Coronary artery (tissue), 2 donors: ENCODE measurements at places on chromosomes 7 and 10.

GRCh38 chr10:133565441-133566294 lies at the start of gene SYCE1:
Gene SYCE1 (minus strand): TSS chr10:133565583. CDS start chr10:133565529, 54 bp downstream.
- no peak for DNase-seq

GRCh38 chr10:103120977-103121735 lies 71.9 kb downstream of the NT5C2 start:
- no peak for DNase-seq

DNA sequence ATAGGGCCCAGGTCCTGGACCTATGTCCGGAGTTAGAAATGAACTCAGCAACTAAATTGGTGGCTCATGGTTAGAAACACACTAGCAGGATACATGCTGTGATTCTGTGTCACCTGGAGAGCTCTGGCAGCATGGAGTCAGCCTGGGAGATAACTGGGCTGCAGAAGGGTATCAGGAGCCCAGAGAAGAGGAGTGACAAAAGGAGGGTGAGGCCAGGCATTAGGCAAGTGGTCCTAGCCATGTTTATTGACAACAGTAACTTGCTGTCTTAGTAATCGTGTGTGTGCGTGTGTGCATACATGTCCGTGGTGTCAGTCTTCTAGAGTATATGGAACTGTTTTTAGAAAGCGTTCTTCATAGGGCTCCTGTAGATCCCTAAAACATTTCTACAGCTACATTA lies 157.5 kb upstream of the PHYHIPL start:
- DNase-seq, result no peak

- DNase-seq, result peak; percentile 26
These were observed 118.5 kb upstream of the DIP2C start for GRCh38 chr10:807958-808353.

GRCh38 chr7:136359333-136359903 lies 382.3 kb upstream of the MTPN start:
- no peak for DNase-seq

- DNase-seq, result no peak
These were observed 41.6 kb upstream of the RASGEF1A start for GRCh38 chr10:43308515-43308914.

GRCh38 chr7:70325509-70326101 lies 727.3 kb downstream of the AUTS2 start:
- DNase-seq, result no peak

DNA sequence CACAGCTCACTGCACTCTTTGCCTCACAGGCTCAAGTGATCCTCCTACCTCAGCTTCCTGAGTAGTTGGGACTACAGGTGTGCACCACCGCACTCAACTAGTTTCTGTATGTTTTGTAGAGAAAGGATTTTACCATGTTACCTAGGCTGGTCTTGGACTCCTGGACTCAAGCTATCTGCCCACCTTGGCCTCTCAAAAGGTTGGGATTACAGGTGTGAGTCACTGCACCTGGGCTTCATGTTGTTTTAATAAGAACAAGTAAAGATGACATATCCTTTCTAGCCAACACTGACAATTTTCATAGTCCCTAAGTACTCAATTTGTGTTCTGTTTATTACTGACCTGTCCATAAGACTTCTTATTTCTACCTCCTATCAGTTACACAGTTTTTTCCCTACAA lies 16.8 kb downstream of the SEMA3C start:
- no peak for DNase-seq

DNA sequence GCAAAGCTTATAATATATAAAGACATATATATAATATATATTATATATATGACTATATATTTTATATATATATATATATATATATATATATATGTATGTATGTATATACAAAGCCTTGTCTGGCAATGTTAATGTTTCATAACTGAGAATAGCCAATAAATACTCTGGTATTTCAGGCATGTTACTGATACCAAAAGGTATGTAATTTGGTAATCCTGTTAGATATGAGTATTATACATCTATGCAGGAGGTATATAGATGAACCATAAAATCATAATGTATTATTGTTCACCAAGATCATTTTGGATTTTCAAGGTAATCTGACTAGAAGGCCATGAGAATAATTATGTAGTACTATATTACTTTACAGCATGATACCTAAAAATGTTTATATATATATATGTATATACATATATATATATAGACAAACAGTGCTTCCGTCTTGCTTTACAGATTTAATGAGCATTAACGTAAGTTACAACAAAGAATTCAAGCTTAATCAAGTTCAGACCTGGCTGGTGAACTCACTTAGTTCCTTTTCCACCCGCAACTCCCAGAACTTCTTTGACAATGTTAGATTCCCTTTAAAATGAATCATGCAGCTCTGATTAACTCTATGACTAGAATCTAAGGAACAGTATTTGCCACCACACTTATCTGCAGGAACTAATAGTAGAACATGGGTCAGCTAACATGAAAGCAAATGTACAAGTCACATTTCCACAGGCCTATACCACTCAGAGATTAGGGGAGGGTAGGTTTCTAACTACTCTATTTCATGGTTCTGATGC lies 82.7 kb downstream of the SLC25A13 start:
- no peak for DNase-seq

DNA sequence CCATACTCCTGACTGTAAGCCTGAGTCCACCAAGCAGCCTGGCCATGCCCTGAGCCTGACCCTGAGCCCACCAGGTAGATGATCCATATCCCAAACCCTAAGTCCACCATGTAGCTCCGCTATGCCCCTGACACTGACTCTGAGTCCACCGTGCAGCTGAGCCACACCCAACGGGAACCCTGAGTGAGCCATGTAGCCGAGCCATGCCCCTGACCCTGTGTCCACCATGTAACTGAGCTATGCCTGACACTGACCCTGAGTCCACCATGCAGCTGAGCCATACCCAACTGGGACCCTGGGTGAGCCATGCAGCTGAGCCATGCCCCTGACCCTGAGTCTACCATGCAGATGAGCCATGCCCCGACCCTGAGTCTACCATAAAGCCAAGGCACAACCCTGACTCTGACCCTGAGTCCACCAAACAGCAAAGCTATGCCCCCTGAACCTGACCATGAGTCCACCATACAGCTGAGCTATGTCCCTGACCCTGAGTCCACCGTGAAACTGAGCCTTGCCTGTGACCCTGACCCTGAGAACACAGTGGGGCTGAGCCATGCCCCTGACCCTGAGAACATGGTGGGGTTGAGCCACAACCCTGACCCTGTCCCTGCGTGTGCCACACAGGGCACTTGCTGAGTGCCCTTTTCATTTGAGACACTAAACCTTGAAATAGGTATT lies 299.8 kb downstream of the TNS3 start:
- no peak for DNase-seq

- no peak for DNase-seq
These were observed 253.3 kb downstream of the ELMO1 start for GRCh38 chr7:37195388-37195787.

DNA sequence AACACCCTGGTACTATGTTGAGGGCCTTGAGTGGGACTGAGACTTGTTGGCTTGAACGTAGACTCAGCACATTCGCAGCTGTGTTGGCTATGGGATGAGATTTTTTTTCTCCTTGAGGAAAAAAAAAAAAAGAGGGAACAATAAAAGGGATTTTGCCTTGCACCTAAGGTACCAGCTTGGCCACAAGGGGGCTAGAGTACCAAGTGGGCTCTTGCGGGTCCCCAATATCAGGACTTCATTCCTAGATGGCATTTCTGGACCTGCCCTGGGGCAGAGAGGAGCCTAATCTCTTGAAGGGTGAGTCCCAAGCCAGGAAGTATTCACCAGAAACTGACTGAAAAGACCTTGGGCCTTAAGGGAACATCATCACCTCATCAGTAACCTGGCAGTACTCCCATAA lies 1083.6 kb upstream of the PHF14 start:
- DNase-seq, result no peak

DNA sequence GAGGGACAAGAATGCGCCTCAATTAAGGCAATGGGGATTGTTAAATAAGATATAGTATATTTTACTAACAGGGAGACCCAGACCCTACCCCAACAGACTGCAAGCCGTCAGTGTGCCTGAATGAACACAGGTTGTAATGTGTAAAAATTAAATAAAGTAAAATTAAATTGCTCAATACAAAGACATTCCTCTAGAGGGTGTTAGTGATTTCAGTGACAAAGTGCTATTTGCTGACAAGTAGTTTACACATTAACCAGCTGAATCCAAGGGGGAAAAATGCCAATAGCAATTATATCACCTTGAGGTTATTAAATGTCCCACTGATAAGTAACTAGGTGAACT lies 110.5 kb downstream of the EBF3 start:
- DNase-seq, result peak; percentile 11

- DNase-seq, result no peak
These were observed 103.8 kb upstream of the APBB1IP start for GRCh38 chr10:26334232-26334931.

- no peak for DNase-seq
These were observed 7.4 kb downstream of the PRPS1L1 start for GRCh38 chr7:18020138-18020715.

GRCh38 chr7:80439894-80440821 lies 71.7 kb downstream of the GNAT3 start:
- no peak for DNase-seq

- peak; percentile 70 for DNase-seq
These were observed 91.1 kb upstream of the DDC start for GRCh38 chr7:50656141-50656895.

GRCh38 chr10:119651514-119652360 lies 557 bp downstream of the BAG3 start:
- no peak for DNase-seq
